Right atrium auricular region (tissue), 2 donors: ENCODE measurements at places on chromosomes 11 and 22.

DNA sequence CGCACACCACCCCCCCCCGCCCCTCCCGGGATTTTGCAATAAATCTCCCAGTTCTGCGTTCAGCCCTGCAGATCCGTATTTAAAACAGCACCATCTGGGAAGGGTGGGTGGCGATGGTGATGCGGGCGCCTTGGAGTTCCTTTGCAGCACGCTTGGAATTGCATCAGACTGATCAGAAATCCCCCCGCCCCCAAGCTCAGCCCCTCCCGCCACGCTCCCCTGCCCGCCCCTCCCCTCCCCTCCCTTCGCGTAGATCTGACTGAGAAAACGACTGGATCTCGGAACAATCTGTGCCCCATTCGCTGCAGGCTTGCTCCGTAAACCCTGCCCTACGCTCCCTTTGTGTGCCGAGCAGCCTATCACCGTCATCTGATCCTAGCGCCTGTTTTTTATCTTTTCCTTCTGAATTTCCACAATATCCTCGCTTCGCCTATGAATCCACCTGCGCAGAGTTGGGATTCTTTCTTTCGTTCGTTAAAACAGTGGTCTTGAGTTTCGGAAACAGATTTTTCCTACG, 18.1 kb upstream of the BDNF start:
- peak overlapping the region; percentile 14 for H3K4me3 ChIP-seq
- H3K27me3 ChIP-seq = peaks cover 11% of the 10 kb centered on the region
- peaks cover 38% of the 10 kb centered on the region for H3K4me1 ChIP-seq

- no peaks in the 10 kb centered on the region for H3K36me3 ChIP-seq
- H3K4me3 ChIP-seq = no peak overlapping the region
- DNase-seq = no peak
Measured at GRCh38 chr11:119643876-119644225, 85.1 kb downstream of the NECTIN1 start.

DNA sequence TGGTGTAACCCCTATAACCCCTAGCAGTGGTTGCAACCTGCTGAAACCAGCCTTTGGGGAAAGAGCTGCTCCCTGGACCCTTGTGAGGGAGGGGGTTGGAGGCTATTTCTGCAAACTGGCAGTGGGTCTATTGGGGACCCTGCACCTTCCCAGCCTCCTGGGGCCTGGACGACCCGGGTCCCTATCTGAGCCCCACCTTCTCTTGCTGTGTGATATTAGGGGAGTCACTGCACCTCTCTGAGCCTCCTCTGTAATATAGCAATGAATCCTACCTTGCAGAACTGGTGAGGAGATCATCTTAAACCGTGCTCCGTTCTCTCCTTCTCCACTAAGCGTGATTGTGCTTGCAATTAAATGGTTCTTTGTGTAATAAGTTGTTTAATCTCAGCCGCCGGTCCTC, 24.0 kb upstream of the MPPED1 start:
- no peaks in the 10 kb centered on the region for H3K27me3 ChIP-seq
- H3K4me1 ChIP-seq = no peaks in the 10 kb centered on the region
- no peak overlapping the region for H3K27ac ChIP-seq
- no peaks in the 10 kb centered on the region for H3K36me3 ChIP-seq

GRCh38 chr11:86151174-86152005, 82.5 kb upstream of the PICALM start:
- peak; percentile 66 for DNase-seq
- H3K36me3 ChIP-seq = no peaks in the 10 kb centered on the region
- H3K4me1 ChIP-seq = no peaks in the 10 kb centered on the region
- H3K27me3 ChIP-seq = no peaks in the 10 kb centered on the region
- H3K4me3 ChIP-seq = no peak overlapping the region

GRCh38 chr11:2301631-2302305, at the start of the genes C11orf21 and TSPAN32:
Gene C11orf21, minus strand, starts transcription at chr11:2301918. Its CDS starts 110 bp downstream, at chr11:2301808.
Gene TSPAN32, plus strand, starts transcription at chr11:2302013. Its CDS starts 137 bp downstream, at chr11:2302150.
- H3K4me1 ChIP-seq = no peaks in the 10 kb centered on the region
- H3K27ac ChIP-seq = peak within 1 kb of the TSS; percentile 83
- H3K4me3 ChIP-seq = peak within 1 kb of the TSS; percentile 41

- peak overlapping the region; percentile 68 for H3K4me3 ChIP-seq
- peaks cover 29% of the 10 kb centered on the region for H3K4me1 ChIP-seq
- H3K36me3 ChIP-seq = no peaks in the 10 kb centered on the region
- peak overlapping the region; percentile 81 for H3K27ac ChIP-seq
- no peak for DNase-seq
Measured at GRCh38 chr11:2699185-2699530, 636 bp downstream of the KCNQ1OT1 start.

GRCh38 chr22:32880893-32881596, 79.5 kb downstream of the TIMP3 start:
- H3K27me3 ChIP-seq = no peaks in the 10 kb centered on the region
- no peak overlapping the region for H3K4me3 ChIP-seq
- peak; percentile 82 for DNase-seq

- DNase-seq = no peak
- H3K4me3 ChIP-seq = no peak overlapping the region
- peaks cover 28% of the 10 kb centered on the region for H3K4me1 ChIP-seq
Measured at GRCh38 chr11:116901211-116901610, 63.8 kb upstream of the APOA1 start.

GRCh38 chr11:128490092-128490491, 97.3 kb downstream of the ETS1 start:
- H3K4me1 ChIP-seq = no peaks in the 10 kb centered on the region
- H3K27me3 ChIP-seq = no peaks in the 10 kb centered on the region
- no peak overlapping the region for H3K27ac ChIP-seq
- no peak overlapping the region for H3K4me3 ChIP-seq

DNA sequence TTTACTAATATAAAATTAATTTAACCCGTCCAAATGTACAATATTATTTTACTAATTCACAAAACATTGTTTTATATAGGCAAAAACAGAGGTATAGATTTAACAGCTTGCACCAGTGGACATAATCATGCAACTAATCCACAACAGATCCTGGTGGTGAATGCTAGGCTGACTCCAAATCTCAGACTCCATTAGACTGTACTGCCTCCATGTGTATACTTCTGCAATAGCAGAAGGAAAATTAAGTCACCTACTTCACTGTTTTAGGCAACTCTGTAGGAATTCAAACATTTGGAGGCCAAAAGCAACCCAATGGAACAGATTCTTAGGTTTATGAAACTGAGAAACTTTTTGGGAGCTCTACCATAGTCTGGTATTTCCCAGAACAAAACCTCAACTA, 30.0 kb upstream of the RAB39A start:
- H3K4me1 ChIP-seq = no peaks in the 10 kb centered on the region
- no peaks in the 10 kb centered on the region for H3K36me3 ChIP-seq
- no peak for DNase-seq
- H3K27me3 ChIP-seq = no peaks in the 10 kb centered on the region
- H3K27ac ChIP-seq = no peak overlapping the region

- H3K27me3 ChIP-seq = no peaks in the 10 kb centered on the region
- peaks cover 15% of the 10 kb centered on the region for H3K4me1 ChIP-seq
- H3K4me3 ChIP-seq = no peak overlapping the region
- H3K36me3 ChIP-seq = no peaks in the 10 kb centered on the region
- DNase-seq = peak; percentile 38
Measured at GRCh38 chr22:26890870-26891269, 233.5 kb downstream of the MIAT start.

DNA sequence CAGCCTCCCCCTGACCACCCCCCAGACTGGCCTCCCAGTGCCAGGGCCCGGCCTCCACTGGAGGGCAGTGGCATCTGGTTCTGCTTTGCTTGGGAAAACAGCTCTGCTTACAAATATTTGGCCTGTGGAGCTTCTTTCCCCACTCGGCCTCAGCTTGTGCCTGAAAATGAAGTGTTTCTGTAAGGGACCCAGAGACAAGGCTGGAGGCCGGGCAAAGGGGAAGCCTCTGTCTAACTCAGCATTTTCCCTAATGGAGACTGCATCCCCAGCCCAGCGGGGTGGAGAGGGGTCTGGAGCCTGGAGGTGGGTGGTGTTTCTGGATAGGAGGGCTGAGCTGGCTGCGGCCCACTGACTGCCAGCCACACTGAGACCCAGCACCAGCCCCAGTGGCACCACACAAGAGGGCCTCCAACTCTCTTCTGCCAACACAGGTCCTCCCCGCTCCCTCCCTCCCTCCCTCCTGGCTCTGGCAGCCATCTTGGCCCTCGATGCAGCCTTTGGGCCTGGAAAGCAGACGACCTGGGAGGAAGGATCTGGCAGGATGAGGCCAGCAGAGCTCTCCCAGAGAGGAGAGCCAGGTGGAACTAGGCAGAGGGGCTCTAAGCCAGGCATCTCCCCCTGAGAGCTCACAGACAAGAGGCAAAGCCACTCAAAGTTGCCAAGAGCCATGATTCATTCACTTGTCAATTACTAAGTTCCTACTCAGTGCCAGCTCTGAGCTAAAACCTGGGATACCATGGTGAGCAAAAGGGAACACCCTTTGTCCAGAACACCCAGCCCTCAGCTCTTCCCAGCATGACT, 77.1 kb upstream of the CD82 start:
- DNase-seq = no peak
- no peak overlapping the region for H3K27ac ChIP-seq
- no peaks in the 10 kb centered on the region for H3K36me3 ChIP-seq
- H3K4me3 ChIP-seq = no peak overlapping the region
- H3K4me1 ChIP-seq = no peaks in the 10 kb centered on the region
- no peaks in the 10 kb centered on the region for H3K27me3 ChIP-seq

DNA sequence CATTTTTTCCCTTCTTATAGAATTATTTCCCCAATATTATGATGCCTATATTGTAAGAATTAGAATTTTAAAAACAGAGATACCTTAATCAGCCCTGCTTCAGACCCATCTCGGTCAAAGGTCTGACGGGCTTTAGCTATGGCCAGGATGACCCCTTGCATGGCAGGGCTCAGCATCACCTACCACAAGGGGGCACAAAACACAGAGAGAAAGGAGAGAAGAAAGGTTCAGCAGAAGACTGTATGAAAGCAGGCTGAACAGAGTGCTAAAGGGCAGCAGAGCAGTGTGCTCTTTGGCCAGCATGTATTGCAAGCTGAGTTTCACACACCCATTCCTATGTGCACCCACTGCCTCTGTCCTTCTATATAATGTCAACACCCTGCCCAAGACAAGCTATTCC, 26.8 kb downstream of the CLDN25 start:
- H3K27me3 ChIP-seq = no peaks in the 10 kb centered on the region
- no peak overlapping the region for H3K4me3 ChIP-seq
- H3K36me3 ChIP-seq = peaks cover 100% of the 10 kb centered on the region
- no peak for DNase-seq

DNA sequence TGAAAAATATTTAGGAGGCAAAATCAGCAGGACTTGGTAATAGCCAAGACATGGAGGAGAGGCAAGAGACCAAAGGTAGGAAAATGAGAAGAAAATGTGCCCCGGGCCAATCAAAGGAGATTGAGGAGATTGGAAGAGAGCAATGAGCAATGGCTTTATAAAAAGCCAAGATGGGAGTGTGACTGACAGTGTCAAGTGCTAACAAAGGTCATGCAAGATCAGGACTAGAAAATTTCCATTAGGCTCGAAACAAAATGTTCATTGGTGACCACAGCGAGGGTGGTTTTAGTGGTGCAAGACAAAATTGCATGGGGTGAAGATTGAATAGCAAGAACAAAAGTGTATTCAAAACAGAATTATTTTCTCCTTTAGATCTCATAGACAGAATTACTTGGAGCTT, 45.2 kb upstream of the TBCEL start:
- no peaks in the 10 kb centered on the region for H3K36me3 ChIP-seq
- no peak overlapping the region for H3K4me3 ChIP-seq

GRCh38 chr11:69215216-69215615, 59.5 kb downstream of the SMIM38 start:
- no peak overlapping the region for H3K27ac ChIP-seq
- H3K4me1 ChIP-seq = no peaks in the 10 kb centered on the region
- H3K4me3 ChIP-seq = no peak overlapping the region

DNA sequence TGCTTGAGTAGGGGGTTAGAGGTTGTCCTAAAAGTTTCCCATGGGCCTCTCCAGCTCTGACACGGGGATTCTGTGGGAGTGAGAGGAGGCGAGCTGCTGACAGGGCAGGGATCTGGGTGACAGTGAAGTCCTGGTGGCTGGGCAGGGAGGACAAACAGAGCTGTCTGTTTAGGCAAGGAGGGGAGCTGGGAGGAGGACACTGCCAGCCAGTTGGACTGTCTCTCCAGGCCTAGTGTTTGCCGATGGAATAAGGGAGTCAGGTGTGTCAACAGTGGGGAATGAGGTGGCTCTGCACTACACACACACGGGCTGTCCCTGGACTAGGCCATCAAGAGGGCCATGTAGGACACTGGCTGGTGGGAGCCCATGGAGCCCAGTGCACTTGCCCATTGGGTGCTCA, 20.6 kb upstream of the SYT7 start:
- H3K4me1 ChIP-seq = peaks cover 2% of the 10 kb centered on the region
- H3K36me3 ChIP-seq = no peaks in the 10 kb centered on the region
- DNase-seq = no peak
- no peak overlapping the region for H3K27ac ChIP-seq
- H3K4me3 ChIP-seq = no peak overlapping the region

DNA sequence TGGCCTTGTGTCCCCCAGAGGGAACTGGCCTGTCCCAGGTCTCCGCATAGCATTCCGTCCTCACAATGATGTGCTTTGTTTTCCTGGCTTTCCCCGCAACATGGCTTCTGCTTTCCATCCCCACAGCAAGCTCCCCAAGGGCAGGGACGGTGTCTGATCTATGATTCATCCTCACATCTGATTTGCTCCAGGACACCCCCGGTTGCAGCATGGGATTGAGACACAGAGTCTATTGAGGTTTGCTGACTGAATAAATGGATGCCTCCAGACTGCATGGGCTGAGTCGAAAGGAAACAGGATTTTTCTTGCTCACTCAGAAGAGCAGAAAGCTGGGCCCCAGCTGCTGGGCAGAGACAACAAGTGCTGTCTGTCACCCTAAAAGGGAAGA, 40.2 kb downstream of the LMO1 start:
- no peaks in the 10 kb centered on the region for H3K4me1 ChIP-seq
- no peak overlapping the region for H3K27ac ChIP-seq
- no peaks in the 10 kb centered on the region for H3K36me3 ChIP-seq
- H3K27me3 ChIP-seq = no peaks in the 10 kb centered on the region

- H3K4me1 ChIP-seq = peaks cover 41% of the 10 kb centered on the region
- peak overlapping the region; percentile 50 for H3K27ac ChIP-seq
- H3K4me3 ChIP-seq = no peak overlapping the region
- no peak for DNase-seq
Measured at GRCh38 chr11:120224972-120225909, 14.4 kb downstream of the OAF start.

DNA sequence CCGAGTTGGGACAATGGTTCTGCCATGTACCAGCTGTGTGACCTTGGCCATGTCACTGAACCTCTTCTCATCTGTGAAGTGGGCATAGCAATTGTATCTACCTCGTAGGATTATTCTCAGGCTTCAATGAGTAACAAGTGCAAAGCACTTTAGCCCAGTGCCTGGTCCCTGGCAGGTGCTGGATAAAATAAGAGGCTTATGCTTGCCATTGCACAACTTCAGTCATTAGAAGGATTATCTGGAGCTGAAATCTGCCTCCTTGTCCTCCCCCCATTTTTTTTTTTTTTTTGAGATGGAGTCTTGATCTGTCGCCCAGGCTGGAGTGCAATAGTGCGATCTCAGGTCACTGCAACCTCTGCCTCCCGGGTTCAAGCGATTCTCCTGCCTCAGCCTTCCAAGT, 7.2 kb downstream of the SMTNL1 start:
- no peak overlapping the region for H3K27ac ChIP-seq
- no peaks in the 10 kb centered on the region for H3K27me3 ChIP-seq
- no peaks in the 10 kb centered on the region for H3K4me1 ChIP-seq
- no peak for DNase-seq
- H3K36me3 ChIP-seq = peaks cover 1% of the 10 kb centered on the region

- no peaks in the 10 kb centered on the region for H3K36me3 ChIP-seq
- no peaks in the 10 kb centered on the region for H3K4me1 ChIP-seq
- no peak overlapping the region for H3K27ac ChIP-seq
Measured at GRCh38 chr22:26979294-26979693, 321.9 kb downstream of the MIAT start.

- DNase-seq = no peak
- H3K4me1 ChIP-seq = no peaks in the 10 kb centered on the region
- no peaks in the 10 kb centered on the region for H3K36me3 ChIP-seq
- H3K27me3 ChIP-seq = no peaks in the 10 kb centered on the region
Measured at GRCh38 chr11:22521226-22521625, 104.4 kb downstream of the FANCF start.
